T1000 (cell line): ENCODE measurements at places on chromosomes 2 and 18.

DNA sequence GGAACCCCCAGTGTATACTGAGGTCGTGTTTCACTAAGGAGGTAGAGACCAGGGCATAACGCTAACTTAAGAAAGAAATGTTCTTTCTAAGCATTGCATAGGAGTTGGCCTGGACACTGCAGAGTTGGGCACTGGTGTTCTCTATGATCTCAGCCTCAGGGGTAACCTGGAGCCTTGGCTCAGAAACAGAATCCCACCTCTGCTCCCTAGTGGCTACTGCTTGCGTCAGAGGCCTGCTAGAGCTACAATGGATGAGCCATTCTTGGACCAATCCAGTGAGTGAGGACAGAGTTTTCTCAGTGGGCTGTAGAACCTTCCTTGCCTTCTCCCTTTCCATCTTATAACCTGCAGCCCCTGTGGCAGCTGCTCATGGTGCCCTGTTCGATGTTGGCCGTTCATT, 324.4 kb upstream of the CELF4 start:
- no peak for DNase-seq

GRCh38 chr2:240303896-240304745, 131.3 kb upstream of the GPC1 start:
- no peak for DNase-seq

- DNase-seq, result no peak
Measured at GRCh38 chr2:86229221-86229620, 30.0 kb downstream of the MRPL35 start.

DNA sequence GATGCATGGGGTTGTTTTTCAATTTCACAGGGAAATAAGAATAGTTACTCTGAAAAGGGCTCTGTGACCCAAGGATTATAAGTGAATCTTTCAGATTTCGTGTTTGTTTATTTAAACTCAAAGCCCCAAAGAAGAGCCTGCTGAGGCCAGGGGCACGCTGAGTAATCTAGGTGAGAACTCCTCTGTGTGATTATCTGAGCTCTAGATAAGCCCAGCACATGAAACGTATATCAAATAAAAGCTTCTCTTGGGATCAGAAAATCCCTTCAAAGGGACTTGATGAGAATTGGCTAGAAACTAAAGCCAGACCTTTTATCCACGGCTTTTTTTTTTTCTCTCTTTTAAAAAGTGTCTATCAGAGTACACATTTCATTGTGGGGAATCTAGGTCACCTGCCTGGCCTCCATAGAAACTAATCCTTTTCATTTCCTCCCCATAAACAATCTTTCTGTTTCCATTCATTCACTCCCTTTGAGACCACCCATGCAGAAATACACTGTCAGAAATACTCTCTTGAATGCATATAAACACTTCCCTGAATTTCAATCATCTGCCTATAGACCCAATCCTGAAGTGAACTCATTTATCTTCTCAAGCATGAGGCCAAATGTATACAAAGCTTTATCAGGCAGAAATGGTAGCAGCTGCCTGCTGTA, 137.4 kb downstream of the RIT2 start:
- DNase-seq, result no peak

DNA sequence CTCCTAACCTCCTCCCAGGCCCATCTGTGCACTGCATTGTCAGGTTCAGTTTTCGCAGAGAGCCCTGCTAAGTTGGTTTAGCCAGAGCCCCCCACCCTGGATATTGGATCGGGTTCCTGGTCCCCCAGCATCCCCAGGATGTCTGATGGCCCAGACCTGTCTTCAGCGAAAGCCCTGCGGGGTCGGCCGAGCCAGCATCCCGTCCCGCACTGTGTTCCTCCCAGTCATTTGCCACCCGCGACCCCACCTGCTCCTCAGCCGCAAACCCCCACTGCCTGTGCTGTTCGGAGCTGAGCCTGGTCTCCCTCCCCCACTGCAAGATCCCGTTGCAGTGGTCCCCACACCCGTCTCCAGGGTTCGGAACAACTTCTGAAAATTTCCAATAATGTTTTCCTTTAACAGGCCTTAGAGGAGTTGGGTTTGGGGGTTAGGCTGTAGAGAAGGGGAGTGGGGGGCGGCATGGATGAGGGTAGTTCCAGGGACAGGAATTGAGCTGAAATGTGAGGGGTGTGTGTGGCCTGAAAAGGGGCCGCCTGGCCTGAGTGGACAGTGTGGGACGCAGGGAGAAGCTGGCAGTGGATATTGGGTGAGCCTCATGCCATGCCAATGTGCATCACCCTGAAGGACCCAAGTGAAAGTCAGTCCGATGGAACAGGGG, 1.6 kb upstream of the COPS9 start:
- DNase-seq, result no peak
